ENCODE measurements at places on chromosomes 5 and 9. TPM values are rescaled to one million over a fixed set of nuclear protein-coding genes. Genes with fewer than 3 reads are reported as not detected.
A peak's percentile ranks its signal among the peaks of the same experiment; 100 is the strongest.

- H3K27ac ChIP-seq: no peak overlapping the region
- H3K4me1 ChIP-seq: no peaks in the 10 kb centered on the region
- H3K36me3 ChIP-seq: no peaks in the 10 kb centered on the region
- no peak overlapping the region for H3K4me3 ChIP-seq
- peaks cover 11% of the 10 kb centered on the region for H3K27me3 ChIP-seq
These were observed 14.4 kb upstream of the HRCT1 start for GRCh38 chr9:35891646-35892045.

GRCh38 chr9:36152741-36153438 lies 16.3 kb upstream of the CCIN start:
- H3K27ac ChIP-seq: peak overlapping the region; percentile 96
- H3K4me1 ChIP-seq: peaks cover 54% of the 10 kb centered on the region
- H3K4me3 ChIP-seq: no peak overlapping the region
- no peaks in the 10 kb centered on the region for H3K27me3 ChIP-seq
- no peak for DNase-seq

The EGFLAM gene
- total RNA-seq: not detected

- DNase-seq: no peak
- H3K27me3 ChIP-seq: peaks cover 16% of the 10 kb centered on the region
- no peaks in the 10 kb centered on the region for H3K36me3 ChIP-seq
- no peak overlapping the region for H3K27ac ChIP-seq
- H3K4me1 ChIP-seq: no peaks in the 10 kb centered on the region
These were observed 8.4 kb downstream of the DAPK1 start for GRCh38 chr9:87505869-87506678.

The SPATA31D3 gene
- total RNA-seq: not detected

DNA sequence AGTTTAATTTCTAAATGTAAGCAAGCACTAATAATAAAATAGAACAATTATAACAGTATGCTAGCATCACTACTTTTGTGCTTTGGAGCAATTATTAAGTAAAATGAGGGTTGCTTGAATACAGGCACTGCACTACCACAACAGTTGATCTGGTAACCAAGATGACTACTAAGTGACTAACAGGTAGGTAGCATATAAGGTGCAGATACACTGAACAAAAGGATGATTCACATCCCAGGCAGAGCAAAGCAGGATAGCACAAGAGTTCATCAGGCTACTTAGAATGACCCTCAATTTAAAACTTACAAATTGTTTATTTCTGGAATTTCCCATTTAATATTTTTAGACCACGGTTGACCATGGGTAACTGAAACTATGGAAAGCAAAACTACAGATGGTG lies 48.0 kb upstream of the RGS7BP start:
- H3K36me3 ChIP-seq: no peaks in the 10 kb centered on the region
- no peak overlapping the region for H3K27ac ChIP-seq
- no peaks in the 10 kb centered on the region for H3K27me3 ChIP-seq
- no peaks in the 10 kb centered on the region for H3K4me1 ChIP-seq

Measured in activated CD4-positive, alpha-beta memory T cell treated with anti-CD3 and anti-CD28 coated beads for 36 hours (primary cell).